GM23248 (cell line): ENCODE measurements at places on chromosomes 7 and 10. TPM values are rescaled to one million over a fixed set of nuclear protein-coding genes. Genes with fewer than 3 reads are reported as not detected.

Gene FOXI2
- total RNA-seq: not detected in 2 replicates

Gene GATA3
- total RNA-seq: not detected in 2 replicates

Gene COL17A1
- total RNA-seq: 0.25 TPM in 1 of 2 replicates, not detected in the other

Gene OR2A1
- 0.13 and 0.32 TPM in 2 replicates for total RNA-seq

Gene INHBA
- 5.2 and 5.5 TPM in 2 replicates for total RNA-seq

Gene SSBP1
- total RNA-seq: 76.8 and 113 TPM in 2 replicates

Gene PAX4
- not detected in 2 replicates for total RNA-seq

Gene HYAL4
- total RNA-seq: not detected in 2 replicates

Gene ATP6V1F
- 96.5 and 124 TPM in 2 replicates for total RNA-seq

Gene IGFBP1
- total RNA-seq: 1.3 TPM in 1 of 2 replicates, not detected in the other

Gene HILPDA
- total RNA-seq: 10.2 and 18.5 TPM in 2 replicates

Gene TMUB1
- total RNA-seq: 33.6 and 43.3 TPM in 2 replicates

Gene OR6V1
- not detected in 2 replicates for total RNA-seq

Gene TAS2R3
- not detected in 2 replicates for total RNA-seq
